ENCODE measurements at places on chromosomes 1 and 21.

GRCh38 chr1:153678519-153679336 lies at the start of gene NPR1:
Gene NPR1, plus strand, starts transcription at chr1:153678688. Its CDS starts 421 bp downstream, at chr1:153679109.
- DNase-seq = peak; percentile 84

DNA sequence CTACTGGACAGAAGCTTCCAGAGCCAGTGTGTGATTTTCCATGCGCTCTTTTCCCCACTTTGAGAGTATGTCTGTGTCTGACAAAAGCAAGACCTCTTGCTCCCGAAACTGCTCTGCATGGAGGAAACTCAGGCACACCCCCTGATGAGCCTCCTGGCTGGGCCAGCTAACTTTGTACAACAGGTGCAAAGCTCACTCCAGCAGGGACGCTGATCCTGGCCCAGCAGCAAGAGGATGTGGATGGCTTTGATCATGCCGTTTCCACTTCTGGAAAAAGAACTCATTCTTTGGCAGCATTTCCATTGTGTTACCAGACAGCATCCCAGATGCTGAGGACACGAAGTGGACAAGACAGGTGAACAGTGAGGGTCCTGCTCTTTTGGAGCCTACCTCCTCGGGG lies 103.1 kb downstream of the TLR5 start:
- no peak for DNase-seq

DNA sequence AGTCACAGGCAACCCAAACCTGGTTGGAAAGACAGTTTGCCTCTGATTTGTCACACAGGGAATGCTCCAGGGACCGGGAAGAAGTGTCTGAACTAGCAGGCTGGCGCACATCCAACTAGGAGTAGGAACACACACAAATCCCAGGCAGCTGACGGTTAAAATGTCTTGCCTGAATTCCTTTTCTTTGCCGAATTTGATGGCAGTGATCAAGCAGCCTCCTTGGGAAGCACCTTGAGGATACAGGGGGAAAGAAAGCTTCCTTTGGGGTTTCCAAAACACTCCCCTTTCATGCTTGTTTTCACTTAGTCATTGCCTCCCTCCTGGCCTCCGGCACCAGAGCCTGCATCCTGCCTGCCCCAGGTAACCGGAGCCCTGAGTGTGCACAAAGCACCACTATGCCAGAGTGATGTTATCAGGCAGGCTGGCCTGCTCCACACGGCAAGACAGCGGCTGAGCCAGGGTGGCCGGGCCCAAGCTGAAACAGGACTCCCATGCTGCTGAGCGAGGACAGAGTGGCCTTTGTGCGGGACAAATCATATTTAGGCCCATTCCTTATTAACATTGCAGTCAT lies 193.8 kb downstream of the LMX1A start:
- DNase-seq = peak; percentile 45

DNA sequence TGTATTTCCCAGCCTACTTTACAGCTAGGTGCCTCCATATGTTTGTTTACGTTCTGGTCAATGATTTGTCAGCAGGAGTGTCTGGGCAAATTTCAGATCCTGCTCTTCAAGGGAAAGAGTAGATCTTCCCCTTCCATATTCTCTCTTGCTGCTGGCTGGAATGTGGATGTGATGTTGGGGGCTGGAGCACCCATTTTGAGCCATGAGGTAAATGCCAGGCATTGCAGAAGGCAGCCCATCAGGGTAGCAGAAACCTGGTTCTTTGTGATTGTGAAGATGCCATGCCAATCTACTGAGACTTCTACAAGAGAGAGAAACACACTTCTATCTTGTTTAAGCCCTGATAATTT lies 25.1 kb downstream of the RUNX1 start:
- no peak for DNase-seq

DNA sequence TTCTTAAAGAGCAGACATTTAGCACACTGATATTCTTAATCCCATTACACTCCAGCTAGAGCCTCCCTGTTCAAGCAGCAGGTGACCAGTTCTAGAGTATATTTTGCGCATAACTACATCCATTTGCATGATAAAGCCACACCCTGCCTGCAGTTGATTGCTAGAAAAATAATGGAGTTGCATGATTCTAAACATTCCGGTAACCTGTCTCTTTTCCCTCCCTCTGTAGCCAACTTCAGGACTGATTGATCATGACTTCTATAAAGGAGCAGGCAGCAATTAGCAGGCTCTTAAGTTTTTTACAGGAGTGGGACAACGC lies 14.9 kb downstream of the ARMH1 start:
- DNase-seq = no peak

GRCh38 chr21:38439957-38440356 lies 58.3 kb downstream of the ERG start:
- no peak for DNase-seq

GRCh38 chr1:172252321-172252720 lies 168.2 kb upstream of the C1orf105 start:
- no peak for DNase-seq

DNA sequence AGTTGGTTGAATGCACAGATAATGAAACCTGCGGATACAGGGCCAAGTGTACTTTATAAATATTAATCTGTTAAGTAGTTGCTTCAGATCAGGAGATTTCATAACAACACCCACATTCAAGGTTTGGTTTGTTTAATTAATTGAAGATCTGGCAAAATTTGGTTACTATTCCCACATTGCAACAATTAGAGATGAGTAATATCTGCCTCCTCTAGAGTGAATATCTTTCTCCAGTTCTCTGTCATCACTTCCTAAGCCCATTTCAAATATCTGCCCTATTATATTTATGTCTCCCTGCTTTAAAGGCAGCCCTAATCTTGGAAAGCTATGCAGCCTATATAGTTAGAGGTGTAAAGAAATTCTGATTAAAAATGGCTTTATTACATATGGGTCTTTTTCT lies 61.4 kb downstream of the PPP2R5A start:
- DNase-seq = no peak

DNA sequence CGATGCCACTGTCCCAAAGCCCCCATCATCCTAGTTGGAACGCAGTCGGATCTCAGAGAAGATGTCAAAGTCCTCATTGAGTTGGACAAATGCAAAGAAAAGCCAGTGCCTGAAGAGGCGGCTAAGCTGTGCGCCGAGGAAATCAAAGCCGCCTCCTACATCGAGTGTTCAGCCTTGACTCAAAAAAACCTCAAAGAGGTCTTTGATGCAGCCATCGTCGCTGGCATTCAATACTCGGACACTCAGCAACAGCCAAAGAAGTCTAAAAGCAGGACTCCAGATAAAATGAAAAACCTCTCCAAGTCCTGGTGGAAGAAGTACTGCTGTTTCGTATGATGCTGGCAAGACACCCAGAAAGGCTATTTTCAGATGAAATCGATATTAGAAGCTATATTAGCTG lies 8.1 kb downstream of the RHOU start:
- no peak for DNase-seq

DNA sequence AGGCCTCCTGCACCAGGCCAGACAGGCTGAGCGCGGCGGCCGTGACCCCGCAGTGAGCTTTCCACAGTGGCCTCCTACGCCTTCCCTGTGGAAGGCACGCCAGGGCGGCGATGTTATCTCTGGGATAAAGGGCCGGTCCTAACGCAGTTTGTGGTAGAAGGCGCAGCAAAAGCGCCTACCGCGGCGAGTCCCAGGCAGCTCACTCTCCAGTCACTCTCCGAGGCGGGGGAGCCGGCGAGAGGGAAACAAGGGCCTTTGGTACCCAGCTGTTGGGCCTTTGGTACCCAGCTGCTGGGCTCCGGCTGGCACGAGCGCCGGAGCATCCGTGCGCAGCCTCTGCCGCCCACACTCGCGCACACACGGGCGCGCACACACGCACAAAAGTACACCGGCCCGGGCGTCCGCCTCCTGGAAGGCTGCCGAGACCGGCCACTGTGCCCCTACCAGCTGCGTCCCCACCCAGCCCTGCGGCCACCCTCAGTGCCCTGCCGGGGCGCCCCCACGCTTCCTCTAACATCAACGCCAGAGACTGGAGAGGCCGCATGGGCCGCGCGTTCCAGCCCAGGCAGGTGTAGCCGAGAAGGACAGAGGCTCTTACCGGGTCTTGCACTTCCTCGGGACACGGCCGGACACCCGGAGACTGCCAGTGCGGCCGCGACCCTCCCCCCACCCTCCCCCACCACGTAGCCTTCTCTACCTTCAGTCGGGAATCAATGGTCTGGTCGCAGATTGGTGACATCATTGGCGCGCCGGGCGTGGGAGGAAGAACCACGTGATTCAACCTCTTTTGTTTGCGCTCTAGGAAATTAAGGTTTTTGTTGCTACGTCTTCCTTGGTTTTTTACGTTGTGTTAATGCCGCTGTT lies 19.5 kb upstream of the ADAR start:
- peak; percentile 84 for DNase-seq

DNA sequence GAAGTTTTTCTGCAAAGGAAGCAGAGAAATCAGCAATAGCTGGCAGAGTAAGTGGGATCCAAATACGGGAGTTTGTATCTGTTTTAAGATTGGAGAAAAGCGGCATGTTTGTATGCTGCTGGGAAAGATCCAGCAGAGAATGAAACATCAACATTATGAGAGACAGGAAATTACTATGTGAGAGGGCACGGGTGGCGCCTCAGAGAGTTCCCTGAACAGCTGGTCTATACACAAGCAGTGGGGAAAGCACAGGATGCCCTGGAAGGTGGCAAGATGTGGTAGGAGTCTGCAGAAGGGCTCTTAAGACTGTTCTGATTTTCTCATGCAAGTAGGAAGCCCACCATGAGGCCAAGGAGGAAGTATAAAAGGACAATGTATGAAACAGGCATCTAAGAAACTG lies 130.4 kb downstream of the RERE start:
- DNase-seq = no peak

- peak; percentile 74 for DNase-seq
These were observed 859 bp upstream of the ZBTB18 start for GRCh38 chr1:244050014-244050834.

DNA sequence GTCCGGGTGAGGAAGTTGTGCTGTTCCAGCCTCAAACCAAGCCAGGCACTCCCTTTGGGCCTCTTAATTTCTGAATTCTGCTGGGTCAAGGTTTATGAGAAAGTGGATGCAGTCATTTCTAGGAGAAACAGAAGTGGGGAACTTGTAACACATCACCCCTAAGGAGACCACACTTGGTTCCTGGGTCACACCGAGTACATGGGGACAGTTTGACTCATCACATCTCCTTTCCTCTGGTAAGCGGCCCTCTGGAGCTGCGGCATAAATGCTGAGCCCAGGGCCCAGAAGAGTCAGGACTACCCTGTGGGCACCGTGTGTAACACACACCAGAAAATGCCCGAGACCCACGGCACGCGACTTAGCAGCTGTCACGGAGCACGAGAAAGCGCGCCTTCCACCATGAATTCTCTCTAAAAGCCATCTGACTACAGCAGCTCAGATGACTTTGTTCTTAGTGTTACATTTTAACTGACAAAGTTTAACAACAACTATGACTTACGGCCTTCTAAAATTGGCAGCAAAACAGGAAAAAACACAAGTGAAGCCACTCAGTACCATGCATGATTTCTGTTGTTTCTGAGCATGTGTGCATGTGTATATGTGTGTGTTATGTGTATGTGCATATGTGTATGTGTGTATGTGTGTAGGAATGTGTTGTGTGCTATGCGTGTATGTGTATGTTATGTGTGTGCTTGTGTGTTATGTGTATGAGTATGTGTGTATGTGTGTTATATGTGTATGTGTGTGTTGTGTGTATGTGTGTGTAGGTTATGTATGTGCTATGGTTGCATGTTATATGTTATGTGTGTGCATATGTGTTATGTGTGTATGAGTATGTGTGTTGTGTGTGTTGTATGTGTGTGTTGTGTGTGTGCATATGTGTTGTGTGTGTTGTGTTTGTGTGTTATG lies 50.8 kb downstream of the TOMM20 start:
- DNase-seq = no peak

GRCh38 chr1:51512606-51513005 lies 6.5 kb downstream of the EPS15 start:
- DNase-seq = no peak

- no peak for DNase-seq
These were observed 30.4 kb downstream of the IFNGR2 start for GRCh38 chr21:33433425-33434114.

DNA sequence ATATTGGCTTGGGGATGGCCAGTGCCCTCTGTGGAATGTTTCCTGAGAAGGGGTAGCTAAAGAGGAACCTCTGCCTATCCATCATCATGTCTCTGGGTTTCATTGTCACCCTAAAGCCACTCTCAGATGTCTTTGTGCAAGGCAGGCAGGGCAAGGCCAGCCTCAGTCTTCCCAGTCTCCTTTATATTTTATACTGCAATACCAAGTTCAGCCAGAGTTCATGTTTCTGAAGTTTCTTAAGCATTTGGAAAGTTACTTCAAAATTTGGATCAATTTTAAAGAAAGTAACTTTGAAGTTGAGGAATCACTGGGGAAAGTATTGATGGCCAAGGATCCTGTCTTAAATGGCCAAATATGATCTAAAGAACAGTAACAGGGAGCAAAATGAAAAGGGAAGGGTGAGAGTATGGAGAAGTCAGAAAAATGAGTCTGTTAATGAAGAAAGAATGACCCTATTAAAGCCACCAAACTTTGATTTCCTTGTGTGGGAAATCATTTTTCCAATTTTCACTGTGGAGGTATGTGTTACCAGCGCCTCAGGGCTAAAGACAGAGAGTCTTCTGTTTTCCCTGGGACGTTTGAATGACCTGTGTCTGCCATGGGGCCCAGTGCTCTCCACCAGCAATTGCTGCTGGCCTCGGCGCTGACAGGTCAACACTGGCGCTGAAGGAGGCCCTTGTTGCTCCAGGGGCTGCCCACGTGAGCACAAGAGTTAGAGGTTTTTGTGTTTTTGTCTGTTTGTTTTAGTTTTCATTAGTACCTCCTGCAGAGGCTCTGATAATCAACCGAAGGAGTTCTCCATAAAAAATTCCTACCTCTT lies 93.9 kb downstream of the ATP5PO start:
- no peak for DNase-seq

GRCh38 chr1:179599623-179600249 lies 8.1 kb downstream of the TDRD5 start:
- DNase-seq = no peak

GRCh38 chr1:45008076-45008475 lies 3.0 kb downstream of the HECTD3 start:
- DNase-seq = no peak

- no peak for DNase-seq
These were observed 172.7 kb downstream of the PDE4B start for GRCh38 chr1:65965112-65965996.

DNA sequence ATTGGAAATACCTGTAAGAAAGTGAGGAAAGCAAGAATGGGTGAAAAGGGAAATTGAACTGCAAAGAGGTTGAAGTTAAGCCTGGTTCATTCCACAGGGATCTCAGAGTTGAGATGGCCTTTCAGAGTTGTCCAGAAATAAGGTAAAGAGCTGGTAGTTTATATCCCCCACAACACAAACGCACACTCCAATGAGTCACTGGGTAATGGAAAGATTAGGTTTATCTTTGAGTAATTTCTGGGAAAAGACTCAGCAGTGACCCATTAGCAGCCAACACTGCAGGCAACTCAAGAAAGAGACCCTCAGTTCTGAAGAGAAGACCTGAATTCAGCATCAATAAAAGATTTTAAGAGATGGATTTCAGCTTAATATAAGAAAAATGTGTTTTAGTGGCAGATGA lies 485.5 kb downstream of the PTPRC start:
- no peak for DNase-seq

GRCh38 chr1:162062542-162063015 lies 6.9 kb upstream of the NOS1AP start:
- DNase-seq = peak; percentile 46

- no peak for DNase-seq
These were observed 21.0 kb downstream of the IFNAR1 start for GRCh38 chr21:33345751-33346238.

All from right kidney (tissue), 9 donors.